Stimulated activated memory B cell treated with anti-CD40 and anti-IgM and Interleukin-4, amounts not matched to agents 10 μg/mL and 1 μg/mL and 100 μg/mL, for 72 hours (primary cell): ENCODE measurements at places on chromosomes 5 and 9.

DNA sequence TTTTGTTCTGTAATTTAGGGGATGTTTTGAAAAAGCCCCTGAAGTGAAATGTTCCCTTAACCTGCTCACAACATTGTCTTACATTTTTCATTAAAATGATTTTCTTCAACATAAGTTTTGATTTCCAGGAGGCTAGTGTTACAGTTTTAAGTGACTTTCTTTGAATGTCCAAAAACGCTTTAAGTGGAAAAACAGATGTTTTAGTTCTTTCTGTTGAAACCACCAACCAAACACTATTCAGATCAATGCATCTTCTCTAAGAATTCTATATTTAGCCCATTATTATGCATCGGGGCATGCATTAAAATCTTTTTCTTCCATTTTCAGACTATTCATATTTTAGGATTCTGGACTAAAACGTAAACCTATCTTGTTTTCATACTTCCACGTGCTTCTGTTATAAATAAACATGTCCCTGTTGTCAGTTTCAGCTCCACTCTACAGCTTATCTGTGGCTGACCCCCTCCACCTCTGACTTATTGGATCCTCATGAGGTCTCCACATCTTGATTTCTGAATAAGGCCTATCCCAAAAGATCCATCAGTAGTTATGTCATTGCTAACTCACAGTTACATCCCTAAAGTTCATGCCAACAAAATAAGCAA, 882.3 kb upstream of the SEMA6A start:
- ATAC-seq: no peak

DNA sequence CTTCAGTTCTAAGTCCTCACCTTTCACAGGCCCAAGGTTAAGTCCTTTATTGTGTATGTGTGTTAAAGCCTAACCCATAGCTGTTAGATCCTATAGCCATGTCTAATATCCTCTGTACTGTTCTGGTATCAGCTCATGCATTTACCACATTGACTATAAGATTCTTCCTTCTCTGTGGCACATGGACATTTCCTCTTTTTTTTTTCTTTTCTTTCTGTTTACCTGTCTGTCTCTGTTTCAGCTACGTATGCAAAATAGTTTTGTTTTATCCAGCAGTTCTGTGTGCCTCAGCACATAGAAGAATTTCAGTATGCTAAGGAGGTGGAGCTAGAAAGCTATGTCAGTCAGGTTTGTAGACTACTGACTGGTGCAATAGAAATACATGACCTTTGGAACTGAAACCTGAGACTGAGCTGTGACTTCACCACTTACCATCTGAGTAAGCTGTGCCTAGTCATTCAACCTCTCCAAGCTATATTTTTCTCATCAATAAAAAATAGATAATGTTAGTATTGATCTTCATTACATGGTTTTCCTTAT, 155.6 kb upstream of the VLDLR start:
- ATAC-seq: peak; percentile 80

DNA sequence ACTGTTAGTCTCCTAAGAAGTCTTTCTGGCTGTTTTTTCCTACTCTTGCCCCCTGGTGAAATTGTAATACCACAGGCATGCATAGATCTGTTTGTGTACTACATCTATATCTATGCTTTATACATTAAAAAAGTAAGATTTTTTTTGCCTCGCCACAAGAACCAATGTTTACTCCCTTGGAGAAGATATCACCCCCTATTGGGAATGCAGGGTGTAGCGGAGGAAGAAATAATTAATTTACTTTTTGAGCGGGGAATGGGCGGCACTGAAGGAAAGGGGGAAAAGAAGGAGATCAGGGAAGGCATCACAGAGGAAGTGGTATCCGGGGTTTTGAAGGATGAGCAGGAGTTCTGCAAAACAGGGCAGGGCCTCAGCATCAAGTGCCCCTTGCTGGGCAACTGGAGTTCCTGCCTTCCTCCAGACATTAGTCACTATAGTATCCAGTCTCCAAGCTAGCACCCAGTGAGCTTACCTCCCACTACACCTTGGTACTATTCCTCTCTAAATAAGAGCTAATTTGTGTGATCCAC, 134.9 kb downstream of the GABBR2 start:
- no peak for ATAC-seq

GRCh38 chr9:131280660-131281059, 4.3 kb upstream of the FAM78A start:
- no peak for ATAC-seq

DNA sequence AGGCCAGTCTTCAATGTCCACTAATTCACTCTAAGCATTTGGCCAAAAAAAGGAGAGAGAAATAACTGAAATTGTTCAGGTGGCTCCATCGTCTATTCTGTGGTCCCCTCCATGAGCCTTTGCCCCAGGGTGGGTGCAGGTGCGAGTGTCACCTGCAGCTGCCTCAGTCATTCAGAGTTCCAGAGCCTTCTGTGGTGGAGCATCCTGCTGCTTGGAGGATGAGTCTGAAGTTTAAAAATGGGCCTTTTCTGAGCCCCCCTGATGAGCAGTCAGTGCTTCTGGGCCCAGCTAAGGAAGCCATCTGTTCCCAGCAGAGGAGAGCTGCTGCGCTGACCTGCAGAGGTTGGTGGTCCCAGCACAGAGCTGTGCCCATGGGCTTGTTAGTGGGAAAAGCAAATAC, 48.2 kb downstream of the NDST1 start:
- ATAC-seq: no peak

DNA sequence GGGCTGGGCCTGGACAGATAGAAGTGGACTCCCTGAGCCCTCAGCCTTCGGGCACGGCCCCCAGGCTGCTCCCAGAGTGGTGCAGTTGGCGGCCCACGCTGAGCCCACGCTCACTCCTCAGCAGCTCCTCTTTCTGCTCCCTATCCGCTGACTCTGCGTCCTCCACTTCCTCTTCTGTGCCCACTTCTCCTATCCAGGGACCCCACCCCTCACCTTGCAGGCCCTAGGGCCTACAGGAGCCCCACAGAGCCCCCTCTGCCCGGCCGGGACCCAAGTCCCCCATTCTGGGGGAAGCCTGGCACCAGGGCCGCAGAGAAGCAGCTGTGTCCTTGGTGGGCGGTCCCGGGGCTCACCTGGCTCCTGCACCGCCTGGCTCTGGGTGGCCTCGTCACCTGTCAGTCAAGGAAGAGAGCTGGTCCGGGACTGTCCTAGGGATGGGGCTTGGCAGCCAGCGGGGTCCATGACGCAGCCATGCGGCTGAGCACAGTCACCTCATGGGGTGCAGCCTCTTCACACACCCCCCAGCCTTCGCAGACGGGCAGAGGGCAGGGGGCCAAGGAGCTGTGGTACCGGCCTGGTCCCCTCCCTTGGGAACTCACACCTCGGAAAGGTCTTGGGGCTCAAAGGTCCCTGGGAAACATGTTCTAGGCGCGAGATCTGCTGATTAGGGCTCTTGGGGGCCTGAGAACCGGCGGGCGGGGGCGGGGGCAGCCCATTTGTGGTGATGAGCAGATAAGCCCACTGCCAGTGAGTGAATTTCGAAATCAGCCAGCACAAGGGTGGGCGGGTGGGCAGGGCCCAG, 5.4 kb upstream of the NRARP start:
- no peak for ATAC-seq

- ATAC-seq: no peak
These were observed 226.3 kb downstream of the DMRT2 start for GRCh38 chr9:1276474-1276873.

DNA sequence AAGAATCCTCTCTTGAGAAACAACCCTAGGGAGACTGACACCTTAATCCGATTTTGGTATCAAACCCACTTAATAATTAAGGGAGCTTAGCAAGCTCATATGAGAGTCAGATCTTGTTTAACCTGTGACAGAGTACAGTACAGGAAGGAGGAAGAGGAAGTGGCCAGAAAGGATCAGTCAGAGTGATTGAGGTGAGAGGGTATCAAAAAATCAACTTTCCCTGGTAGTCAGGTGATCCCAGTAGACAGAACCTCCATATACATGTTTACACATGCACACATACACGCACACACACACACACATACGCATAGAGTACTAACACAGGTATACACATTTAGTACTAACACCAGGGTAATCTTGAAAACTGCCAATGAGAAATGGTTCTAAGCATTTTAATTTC, 56.8 kb downstream of the GLIS3 start:
- ATAC-seq: no peak

GRCh38 chr5:160643616-160644240, 208.3 kb downstream of the ATP10B start:
- no peak for ATAC-seq

DNA sequence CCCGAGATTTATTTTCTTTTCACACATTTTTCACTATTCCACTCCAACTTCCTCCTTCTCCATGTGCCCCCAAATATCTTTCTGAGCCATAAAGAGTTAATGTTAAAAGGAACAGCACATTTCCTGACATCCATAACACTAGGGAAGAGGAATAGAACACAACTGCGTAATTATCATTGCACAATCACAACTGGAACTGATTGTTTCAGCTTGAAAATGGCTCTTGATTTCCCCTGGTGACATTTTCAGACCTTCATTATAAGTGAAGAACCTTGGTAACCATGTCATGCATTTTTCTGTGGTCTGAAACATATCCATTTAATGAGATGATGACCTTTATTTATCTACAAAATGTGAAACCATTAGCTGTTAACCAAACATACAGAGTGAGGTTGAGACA, 82.4 kb downstream of the PCSK1 start:
- no peak for ATAC-seq

GRCh38 chr9:115980976-115981375, 172.6 kb upstream of the PAPPA start:
- ATAC-seq: no peak

GRCh38 chr5:42993516-42994245, 46.4 kb downstream of the ANXA2R start:
- peak; percentile 19 for ATAC-seq

DNA sequence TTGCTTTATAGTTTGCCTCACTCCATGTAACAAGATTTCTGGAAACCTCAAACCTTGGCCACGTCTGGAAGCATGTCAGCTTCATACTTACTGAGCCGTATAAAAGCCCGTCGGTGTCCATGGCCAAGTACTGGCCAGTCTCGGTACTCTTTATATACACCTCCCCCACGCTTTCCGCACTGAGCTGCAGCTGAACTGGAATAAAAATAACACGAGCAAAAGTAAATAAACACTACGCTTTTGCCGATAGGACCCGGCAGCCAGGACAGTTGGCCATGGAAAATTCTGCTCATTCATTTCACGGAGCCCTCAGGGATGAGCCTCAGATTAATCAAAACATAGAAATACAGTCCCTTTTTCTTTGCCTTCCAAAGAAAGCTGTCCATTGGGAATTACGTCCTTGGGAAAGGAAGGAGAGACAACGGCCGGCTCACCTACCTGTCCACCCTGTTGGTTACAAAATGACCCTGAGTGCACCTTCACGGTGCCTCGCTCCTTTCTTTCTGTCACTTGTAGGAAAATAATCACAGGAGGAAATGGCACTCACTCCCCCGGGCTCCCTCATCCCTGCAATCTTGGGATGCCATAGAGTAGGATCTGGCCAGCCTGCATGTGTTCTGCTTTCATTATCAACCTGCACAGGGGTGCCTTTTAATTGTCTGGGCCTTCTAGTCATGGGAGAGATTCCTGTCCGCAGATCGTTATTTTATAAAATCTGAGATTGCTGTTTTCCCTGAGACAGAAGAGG, 85.1 kb downstream of the FGF1 start:
- ATAC-seq: no peak

- no peak for ATAC-seq
These were observed 61.4 kb upstream of the AFAP1L1 start for GRCh38 chr5:149210225-149210624.

- ATAC-seq: no peak
These were observed 79.7 kb upstream of the ASTN2 start for GRCh38 chr9:117494401-117495090.

DNA sequence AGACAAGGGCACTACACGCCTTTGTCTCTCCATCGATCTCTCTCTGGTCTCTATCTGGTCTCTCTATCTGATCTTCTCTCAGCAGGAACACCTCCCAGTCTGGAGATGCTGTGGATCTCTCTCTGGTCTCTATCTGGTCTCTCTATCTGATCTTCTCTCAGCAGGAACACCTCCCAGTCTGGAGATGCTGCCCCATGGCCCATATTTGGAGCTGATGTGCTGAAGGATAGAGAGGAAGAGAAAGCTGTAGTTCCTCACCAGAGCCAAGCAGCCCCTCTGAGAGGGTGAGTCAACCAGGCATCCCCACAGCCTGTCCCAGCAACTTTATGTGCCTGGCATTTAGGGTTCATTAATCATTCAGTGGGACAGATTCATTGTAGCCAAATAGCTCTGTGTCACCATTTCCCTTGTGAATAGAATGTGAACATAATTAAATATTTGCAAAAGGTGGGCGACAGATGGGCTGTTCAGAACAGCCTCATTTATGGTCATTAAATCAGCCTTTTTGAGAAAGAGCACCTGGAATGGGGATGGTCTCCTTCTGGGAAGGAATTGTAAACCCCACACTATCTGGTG, 189.3 kb upstream of the MAST4 start:
- peak; percentile 51 for ATAC-seq

DNA sequence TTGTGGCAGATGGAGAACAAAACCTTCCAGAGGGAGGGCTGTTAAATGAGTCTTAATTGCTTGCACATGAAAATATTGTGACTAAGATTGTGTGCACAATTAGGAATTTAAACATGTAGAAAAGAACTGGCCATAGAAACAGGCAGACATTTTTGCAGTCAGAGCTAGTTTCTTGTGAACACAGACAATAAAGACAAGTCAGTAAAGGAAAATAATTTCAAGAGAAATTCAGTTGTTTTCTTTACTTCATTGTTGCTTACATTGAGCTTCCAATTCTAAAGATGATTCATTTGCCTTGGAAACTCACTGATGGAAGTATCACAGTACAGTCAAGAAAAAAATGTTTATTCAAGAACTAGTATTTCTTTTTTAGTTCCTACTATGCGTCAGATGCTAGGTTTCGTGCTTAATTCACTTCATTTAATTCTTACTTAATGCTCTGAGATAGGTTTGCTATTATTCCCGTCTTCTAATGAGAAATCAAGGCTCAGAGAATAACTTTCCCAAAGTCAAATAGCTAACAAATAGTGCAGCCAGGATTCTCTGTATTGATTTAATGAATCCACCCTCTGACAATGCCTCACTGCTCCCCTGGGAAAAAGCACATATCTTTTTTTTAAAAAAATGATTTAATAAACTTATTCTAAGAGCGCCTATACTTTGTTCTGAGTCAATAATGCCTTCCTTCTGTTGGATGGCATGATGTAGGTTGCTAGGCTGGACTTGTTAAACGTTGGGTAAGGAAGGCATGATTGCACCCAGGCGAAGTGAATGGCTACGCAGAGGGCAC, 581.4 kb downstream of the RAB3C start:
- ATAC-seq: no peak

DNA sequence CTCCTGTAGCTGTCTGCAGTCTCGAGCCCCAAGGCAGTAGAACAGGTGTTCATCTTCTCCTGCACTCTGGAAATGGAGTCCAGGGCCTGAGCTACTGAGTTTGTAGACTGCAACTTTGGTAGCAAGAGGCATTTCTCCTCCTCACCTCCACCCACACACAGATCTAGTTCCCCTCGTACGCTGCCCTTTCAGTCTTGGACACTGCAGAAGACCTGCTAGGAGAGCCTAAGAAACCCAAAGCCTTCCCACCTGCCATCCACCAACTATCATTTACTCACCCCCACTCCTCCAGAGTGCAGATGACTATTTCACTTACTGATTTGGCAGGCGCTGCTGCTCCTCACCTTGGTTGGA, 59.0 kb downstream of the KCNIP1 start:
- ATAC-seq: no peak
